Aorta (tissue), 5 donors: ENCODE measurements at places on chromosomes 11 and 22. TPM values are rescaled to one million over a fixed set of nuclear protein-coding genes. Genes with fewer than 3 reads are reported as not detected.

The OR52E8 gene
- not detected for total RNA-seq

The TSPO gene
- 88.7 TPM for total RNA-seq

The OR4X2 gene
- not detected for total RNA-seq

The ADAMTS8 gene
- 8.7 TPM for total RNA-seq

The POU2AF1 gene
- 1.2 TPM for total RNA-seq

GRCh38 chr11:85590848-85591483 lies 36.2 kb downstream of the DLG2 start:
- DNase-seq = no peak

DNA sequence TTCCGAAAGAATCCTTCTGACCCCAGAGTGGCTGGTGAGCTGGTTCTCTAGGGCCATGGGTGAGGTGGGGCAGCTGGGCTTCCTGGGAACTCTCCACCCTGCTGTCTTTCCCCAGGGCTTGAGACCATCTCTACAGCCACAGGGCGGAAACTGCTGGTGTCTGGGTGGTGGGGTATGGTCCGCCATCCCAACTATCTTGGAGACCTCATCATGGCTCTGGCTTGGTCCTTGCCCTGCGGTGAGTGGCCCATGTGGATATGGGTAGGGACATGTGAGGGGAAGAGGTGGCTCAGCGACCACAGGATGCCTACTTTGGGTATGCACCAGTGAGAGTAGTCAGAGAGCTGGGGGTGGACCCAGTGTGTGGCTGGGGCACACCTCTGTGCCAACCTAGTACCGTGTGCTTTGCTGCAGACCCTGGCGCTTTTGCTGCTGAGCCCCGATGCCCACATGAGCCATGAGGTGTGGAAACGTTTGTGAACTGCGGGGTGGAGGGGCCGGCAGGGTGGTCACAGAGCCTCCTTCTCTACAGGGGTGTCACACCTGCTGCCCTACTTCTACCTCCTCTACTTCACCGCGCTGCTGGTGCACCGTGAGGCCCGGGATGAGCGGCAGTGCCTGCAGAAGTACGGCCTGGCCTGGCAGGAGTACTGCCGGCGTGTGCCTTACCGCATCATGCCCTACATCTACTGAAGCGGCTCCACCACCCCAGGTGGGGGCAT lies 2.0 kb downstream of the ZNHIT2 start:
- DNase-seq = no peak

- no peak for DNase-seq
Observed at GRCh38 chr22:37896181-37896592, 9.9 kb upstream of the MICALL1 start.

DNA sequence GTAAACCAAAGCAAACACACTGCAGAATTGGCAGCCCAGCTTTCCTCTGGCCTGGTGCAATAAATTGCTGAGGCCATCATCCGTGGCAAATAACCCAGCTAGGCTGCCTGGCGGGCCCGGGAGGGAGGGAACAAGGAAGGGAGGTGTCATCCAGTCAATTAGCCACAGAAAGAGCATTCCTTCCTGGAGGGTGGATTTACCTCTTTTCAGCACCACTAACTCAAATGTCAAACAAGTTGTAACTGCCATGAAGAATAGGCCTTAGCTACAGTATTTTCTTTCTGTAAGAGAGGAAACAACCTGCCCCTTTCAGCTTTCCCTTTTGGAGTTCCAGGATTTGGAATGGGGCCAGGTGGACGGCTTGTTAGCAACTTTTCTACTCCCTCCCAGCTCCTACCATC lies 163.8 kb upstream of the BDNF start:
- no peak for DNase-seq

DNA sequence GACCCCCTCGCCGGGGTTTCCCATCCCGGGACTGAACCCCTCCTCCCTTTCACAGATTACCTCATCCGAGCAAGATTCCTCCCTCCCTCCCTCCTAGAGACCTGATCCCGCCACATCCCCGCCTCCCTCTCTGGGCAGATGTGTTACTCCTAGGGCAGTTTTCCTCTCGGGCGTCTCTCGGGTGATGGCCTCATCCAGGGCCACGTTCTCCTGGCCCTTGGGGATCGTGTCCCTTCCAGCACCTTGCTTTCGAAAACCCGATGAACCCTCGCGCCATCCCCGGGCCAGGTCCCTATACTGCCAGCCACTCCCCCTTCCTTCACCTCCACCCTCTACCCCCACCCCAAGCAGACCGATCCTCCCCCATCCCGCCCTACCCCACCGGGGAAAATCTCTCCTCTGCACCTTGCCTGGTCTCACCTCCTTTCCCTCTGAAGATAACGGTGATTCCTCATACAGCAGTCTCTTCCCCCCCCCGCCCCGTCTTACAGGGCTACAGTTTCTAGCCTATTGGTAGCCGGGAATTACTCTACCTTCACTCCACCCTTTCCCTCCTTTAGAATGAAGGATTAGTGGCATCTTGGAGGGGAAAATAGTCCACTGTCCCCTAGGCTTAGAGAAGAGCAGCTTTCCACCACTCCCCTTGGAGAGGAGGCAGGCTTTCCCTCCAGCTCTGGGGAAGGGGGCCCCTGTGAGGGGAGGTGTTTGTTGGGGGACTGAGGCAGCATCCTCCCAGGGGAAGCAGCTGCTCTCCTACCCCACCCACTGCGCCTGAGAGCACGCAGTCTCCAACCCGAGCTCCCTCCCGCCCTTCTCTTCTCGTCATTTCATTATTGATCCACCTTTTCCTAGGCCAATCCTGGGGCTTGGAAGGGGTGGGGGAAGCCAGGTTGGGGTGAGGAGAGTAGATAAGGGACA lies 1.2 kb downstream of the KMT2A start:
- peak; percentile 60 for DNase-seq

DNA sequence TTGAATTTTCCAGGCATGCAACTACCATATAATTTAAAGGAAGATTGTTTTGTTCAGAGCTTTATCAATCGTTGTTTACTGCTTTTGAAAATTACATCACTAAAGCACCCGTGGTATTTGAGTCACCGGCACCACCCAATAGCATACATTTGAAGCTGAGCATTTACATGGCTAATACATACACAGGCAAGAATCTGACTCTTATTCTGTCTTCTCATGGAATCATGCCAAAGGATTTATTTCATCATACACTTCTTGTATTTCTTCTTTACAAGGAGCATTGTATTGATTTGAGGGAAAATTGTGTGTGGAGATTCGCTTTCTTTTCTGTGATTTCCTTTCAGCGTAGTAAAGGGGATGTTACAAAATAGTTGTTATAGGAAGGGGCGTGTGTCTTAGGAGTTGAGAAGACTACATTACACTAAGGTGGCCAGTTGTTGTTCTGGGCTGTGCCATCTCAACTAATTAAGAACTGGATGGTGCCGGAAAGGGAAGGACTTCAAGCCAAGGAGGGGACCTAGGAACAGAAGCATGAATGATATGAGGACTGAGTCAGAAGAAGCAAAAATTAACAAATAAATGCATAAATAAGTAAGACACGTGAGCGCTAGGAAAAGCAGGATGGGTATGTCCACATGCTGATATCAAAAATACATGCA lies 12.9 kb upstream of the CD3E start:
- no peak for DNase-seq

DNA sequence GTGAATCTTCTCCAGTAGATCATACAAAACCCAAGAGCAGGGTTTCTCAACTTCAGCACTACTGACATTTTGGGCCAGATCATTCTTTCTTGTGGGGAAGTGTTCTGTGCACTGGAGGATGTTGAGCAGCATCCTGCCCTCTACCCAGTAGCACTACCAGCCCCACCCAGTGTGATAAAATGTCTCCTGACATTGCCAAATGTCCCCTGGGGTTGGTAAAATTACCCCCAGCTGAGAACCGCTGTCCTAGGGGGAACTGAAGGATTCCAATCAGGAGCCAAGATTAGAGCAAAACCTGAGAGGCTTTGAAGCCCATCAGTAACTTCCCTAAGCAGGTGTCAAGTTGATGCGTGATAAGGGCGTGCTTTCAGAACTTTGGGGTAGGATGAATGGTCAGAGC lies 61.4 kb upstream of the YWHAH start:
- DNase-seq = peak; percentile 23

DNA sequence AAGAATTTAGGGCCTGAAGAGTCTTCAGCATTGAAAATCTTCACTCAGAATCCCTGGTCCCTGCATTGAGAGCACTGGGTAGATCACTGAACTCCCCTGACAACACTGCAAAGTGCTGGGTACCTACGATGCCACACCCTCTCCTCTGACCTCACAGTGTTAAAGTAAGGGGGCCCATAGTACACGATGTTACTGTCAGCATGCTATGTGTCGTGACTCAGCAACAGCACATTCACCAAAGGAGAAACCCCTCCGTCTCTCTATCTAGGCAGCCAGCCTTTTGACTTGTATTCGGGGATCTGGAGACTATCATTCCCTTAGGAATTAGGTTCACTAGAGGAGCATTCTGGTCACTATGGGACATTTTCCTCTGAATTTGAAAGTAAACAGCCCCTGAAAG lies 67.4 kb upstream of the PITPNB start:
- DNase-seq = no peak

DNA sequence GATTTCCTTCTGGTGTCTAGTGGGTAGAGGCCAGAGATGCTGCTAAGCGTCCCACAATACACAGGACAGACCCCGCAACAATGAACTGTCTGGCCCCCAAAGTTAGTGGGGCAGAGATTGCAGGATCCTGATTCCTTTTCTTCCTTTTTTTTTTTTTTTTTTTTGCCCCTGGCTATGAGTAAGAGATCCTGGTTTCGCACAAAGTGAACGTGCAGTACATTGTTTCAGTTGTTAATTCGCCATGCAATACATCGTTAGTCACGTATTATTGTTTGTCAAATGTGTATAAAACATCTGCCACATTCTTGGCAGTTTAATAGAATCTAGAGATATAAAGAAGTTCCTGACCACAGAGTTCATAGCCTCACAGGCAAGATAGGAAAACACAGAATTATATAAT lies 20.2 kb downstream of the ST3GAL4 start:
- no peak for DNase-seq

DNA sequence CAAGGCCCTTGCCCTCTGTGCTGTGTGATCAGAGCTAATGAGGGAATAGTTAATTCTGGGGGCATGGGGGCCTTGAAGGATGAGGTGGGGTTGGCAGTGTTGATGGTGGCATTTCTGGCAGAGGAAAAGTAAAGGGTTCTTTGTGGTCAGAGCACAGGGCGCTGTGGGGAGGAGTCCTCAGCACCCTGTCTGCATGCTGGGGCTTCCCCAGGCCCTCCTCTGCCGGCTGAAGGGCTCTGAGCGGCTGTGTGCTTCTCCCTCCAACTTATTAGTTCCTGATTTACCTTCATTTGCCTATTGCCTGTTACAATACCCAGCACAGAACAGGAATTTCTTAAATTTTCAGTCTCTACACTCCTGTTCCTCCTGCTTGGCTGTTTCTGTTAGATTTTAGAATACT lies 122.8 kb downstream of the HIPK3 start:
- DNase-seq = no peak
